CD4-positive, alpha-beta T cell treated with Interleukin-6 for 4 hours (primary cell): ENCODE measurements at places on chromosomes 11 and 22.

DNA sequence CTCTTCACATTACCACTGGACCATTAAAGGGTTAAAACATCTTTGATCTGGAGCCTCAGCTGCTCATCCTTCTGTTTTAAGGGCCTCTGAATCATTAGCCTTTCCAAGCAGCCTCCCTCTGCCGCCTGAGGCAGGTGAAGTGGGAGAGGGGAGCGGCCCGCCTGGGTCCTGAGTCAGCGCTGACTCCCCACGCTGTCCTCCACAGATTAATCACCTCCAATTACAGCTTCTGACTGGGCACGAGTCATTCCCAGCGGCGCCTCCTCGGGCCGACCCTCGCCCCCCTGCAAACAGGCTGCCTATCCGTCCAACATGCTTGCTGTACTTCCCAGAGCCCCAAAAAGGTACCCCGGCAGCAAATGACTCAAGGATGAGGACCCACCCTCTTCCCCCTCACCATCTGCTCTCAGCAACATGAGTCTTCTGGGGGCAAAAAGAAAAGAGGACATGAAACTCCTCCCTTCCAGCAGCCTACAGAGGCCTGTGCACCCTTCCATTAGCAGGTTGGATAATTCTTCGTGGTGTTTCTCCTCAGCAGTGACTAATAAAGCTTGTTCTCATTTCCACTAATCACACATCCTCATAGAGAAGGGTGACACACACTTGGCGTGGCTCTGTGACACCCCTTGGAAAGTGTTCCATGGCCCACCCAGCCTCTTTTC lies 44.3 kb upstream of the JAM3 start:
- DNase-seq = no peak

DNA sequence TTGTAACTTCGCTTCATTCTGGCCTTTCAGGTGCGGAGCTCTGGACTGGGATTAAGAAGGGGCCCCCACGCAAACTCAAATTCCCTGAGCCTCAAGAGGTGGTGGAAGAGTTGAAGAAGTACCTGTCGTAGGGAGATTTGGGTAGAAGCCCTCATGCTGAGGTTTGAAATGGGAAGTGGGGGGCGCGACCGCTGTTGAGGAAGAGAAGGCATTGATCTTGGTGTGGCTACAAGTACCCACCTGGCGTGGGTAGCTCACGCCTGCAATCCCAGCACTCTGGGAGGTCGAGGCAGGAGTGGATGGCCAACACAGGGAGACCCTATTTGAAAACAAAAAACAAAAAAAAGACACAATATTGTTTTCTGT lies 779 bp downstream of the SELENOH start:
- DNase-seq = no peak

- no peak for DNase-seq
These were observed 14.2 kb upstream of the SOX10 start for GRCh38 chr22:37998543-37998942.

GRCh38 chr22:46730568-46731245 lies 7.3 kb downstream of the CERK start:
- no peak for DNase-seq

DNA sequence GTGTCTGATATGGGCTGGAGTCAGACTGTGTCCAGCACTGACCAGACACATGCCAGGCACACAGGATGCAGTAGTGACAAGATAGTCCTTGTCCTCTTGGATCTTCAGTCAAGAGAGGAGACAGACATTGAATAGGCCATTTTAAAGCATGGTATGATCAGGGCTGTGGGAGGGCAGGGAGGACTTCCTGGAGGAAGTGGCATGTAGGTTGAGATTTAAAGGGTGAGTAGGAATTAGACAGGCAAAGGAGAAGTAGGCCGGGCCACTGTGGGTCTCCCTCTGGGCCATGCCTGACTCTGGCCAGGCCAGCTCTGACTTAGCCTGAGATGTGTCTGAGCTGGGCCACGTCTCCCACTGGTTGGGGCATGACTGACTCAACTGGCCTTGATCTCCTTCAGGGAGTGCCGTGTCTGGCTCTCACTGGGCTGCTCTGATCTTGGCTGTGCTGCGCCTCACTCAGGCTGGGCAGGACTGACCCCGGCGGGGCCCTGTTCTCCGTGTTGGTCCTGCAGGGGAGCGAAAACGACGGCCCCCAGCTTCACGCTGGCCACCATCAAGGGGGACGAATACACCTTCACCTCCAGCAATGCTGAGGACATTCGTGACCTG lies 71.2 kb downstream of the MYO7A start:
- no peak for DNase-seq

- no peak for DNase-seq
These were observed 12.4 kb downstream of the SMIM38 start for GRCh38 chr11:69167916-69168691.

- DNase-seq = no peak
These were observed 29.9 kb downstream of the FADD start for GRCh38 chr11:70233034-70233433.

GRCh38 chr11:27635567-27636037 lies 64.7 kb downstream of the BDNF start:
- DNase-seq = no peak

- no peak for DNase-seq
These were observed 43.0 kb upstream of the TOP3B start for GRCh38 chr22:22025320-22026156.

- no peak for DNase-seq
These were observed 2.2 kb upstream of the C11orf16 start for GRCh38 chr11:8934742-8935488.

DNA sequence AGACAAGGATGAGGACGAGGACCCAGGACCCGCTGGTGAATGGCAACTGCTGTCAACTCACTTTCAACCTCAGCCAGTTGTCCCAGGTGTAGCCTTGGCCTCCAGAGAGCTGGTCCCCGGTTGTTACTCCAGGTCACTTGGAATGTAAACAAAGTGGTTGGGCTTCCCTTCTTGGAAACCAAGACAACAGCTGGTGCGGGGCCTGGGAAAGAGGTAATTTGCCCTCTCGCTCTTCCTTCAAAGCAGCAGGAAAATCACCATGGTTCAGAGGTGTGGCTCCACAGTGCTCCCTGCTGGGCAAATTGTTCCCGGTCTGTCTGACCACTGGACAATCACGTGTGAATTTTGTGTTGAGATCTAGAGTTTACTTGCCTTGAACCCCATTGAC lies 15.0 kb downstream of the SLC1A2 start:
- peak; percentile 31 for DNase-seq

DNA sequence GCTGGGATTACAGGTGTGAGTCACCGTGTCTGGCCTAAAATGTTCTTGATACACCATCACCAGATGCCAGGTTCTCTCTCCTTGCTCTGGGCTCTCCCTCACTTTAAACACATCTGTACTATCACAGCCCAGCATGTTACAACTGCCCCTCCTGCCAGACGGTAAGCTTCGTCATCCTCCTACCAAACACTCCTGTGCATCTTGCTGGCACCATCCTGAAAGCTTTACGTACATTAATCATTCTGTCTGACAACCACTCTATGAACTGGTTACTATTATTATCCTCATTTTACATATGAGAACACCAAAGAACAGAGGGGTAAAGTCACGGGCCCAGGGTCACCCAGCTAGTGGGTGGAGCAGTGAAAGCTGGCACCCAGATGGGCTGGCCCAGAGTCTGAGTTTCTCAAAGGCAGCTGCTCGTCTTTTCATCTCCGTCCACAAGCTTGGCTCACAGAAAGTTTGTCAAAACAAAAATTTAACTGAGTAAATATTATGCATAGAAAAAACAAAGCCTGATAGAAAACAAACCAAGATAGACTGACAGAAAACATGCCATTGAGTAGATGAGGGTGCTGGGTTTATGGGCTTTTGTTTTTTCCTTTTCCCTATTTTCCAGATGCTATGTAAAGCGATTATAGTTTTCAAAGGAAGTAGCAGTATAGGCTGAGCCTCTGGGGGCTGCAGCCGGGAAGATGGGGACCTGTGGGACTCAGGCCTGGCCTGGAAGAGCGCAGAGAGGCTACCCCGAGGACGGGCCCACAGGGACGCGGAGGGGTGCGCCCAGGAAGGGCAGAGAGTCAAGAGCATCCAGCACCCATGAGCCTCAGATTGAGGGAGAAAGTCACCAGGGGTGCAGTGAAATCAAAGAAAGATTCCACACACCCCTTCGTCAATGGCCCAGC lies 9.5 kb downstream of the PLA2G6 start:
- DNase-seq = no peak

GRCh38 chr11:62427630-62428233 lies 8.9 kb downstream of the SCGB1A1 start:
- peak; percentile 6 for DNase-seq

DNA sequence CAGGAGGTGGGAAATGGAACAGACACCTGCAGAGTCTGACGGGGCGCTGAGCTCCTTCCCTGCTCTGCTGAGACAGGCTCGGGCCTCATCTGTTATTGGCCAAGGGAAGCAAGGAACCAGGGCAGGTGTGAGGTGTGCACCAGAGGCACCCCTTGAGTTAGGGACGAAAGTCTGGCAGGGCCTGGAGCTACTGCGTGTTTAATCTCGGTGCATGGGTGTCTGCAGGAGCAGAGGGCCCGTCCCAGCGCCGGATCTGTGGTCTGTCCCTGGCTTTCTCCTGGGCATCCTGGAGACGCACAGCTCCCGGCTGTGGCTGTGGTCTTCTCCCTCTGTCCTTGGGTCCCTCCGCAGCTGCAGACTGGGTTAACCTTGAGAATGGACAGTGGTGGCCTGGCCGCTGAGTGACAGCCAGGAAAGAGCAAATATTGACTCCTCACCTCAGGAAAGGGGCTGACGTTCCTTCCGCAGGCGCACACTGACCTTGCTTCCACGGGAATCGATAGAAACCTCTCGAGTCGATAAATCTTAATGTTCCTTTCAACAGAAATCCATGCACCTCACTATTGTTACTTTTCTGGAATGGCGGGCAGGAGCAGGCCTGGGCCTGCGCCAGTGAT lies 975.6 kb downstream of the BRD1 start:
- DNase-seq = no peak

DNA sequence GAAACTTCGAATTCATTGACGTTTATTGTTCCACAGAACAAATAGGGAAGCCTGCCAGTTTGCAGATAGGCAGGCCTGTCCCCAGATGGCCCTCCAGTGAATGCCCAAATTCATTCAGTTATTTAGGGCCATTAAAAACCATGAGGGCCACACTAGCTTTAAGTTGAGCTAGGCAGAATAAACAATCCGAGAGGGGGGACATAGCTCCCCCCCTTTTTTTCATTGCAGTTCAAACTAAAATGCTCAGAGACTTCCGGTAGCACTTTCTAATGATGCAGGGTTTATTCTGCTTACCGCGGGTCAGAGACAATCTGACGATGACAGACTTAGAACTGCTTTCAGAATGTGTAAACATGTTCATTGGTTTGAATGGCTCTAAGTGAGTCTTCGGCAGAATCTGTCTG lies 72.0 kb downstream of the ZBTB16 start:
- no peak for DNase-seq

DNA sequence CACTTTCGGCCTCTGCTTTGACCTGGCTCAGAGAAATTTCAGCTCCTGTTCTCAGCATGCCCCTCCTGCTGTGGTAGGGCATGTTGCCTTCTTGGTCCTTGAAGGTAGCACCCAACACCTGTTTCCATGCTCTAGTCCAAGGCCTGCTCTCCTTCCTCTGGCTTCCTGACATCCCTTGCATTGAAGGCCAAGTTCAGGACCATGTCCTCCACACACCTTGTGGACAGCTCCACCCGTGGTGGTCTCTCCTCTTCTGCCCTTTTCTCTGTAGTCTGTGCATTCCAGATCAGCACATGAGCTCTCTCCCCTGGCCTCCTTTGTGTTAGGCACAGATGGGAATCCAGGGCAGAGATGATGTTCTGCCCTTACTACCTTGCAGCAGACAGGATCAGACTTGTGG lies 225.3 kb downstream of the ADAMTS15 start:
- DNase-seq = no peak

DNA sequence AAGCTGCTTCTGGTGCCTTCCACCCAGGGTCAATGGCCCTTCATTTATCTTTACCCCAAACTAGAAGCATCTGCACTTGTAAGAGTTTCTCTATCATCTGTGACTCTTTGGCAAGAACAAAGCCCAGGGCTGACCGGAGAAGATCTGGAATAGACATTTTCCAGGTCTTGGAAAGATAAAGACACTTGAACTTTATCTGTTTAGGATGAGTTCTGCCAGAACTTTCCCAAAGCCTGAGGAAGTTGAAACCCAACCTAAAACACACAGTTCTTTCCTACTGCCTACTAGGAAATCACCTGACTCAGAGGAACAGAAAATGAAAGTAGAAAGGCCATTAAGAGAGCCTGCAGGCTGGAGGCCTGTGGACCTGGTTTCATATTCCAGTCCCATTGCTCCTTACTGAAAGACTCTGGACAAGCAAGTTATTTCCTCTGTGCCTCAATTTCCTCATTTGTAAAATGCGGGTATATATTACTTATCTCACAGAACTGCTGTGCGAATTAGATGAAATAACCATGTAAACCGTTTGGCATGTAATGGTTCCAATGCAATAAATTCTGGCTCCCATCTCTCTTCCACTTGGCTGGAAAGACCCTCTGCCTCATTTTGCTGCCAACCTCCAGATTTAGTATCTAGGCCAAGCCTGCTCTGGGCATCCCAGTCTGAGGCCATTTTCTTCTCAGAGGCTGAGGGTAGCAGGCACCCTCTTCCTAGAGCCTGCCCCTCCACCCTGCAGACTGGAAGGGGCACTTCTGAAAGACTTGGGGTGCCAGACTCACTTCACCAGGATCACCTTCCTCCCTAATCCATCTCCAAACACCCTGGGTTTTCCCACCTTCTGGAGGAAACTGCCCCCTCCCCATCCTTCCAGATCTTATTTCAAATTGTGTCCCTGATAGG lies 1.2 kb downstream of the UBE2L6 start:
- peak; percentile 43 for DNase-seq

- no peak for DNase-seq
These were observed 477.8 kb downstream of the BRD1 start for GRCh38 chr22:49349841-49350381.

DNA sequence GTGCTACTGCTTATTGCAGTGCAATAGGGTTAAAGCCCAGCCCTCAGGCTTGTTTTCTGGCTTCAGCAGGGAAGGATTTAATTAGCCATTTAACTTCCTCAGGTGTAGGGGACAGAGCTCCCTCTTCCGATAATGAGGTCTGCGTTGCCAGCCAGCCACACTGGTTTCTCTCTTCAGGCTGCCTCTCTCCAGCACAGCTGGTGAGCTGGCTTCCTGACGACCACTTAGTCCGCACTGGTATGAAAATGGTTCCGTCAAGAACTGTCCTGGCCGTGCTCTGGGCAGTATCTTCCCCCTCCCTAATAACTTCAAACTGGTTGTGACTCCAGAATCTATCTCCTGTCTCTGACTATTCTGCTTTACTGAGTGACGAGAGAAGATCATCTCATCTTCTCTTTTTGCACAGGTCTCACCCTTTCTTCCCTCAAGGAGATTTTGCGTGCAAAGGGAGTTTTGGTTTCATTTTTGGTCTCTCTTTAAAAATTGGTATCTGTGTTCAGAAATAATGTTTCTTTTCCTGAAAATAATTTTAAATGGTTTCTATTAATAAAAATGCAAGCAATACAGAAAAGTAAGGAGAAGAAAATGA lies 49.2 kb downstream of the CNTN5 start:
- no peak for DNase-seq

GRCh38 chr11:396511-396947 lies 2.5 kb downstream of the PKP3 start:
- DNase-seq = peak; percentile 40
